GM18507 (cell line): ENCODE measurements at places on chromosomes 2 and 18.

DNA sequence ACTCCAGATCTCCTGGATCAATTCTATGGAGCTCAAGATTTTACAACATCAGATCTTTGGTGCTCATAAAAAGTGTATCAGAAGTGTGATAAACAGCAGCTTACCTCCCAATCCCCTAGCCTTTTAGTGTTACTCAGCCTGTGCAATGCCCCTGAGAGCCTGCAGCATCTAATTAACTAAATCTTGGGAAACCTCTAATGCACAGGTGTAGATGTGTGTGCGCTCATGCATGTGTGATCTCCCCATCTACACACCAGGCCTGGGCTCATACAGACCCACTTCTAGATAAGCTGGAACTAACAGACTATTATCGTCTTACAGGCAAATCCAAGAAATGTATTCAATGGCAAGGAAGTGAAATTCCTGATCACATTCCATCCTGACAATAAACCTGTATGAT is 7.5 kb downstream of the SUCLG1 start:
- no peak for DNase-seq

DNA sequence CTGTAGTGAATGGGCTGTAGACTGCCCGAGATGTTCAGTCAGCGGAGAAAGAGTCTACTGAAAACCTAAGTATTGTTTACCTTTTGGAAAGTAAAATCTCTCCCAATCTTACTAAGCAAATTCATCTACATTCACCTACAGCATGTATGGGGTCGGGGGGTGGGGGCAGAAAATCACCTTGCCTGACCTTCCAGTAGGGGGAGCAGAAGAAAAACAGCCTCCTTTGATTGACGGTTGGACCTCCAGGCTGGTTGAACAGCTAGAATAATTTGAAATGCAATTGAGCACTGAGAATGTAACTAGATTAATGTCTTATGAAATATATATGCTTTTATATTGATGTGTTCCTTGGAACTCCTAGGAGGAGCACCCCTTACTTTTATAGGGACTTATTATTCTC is 10.0 kb downstream of the LRATD1 start:
- no peak for DNase-seq

DNA sequence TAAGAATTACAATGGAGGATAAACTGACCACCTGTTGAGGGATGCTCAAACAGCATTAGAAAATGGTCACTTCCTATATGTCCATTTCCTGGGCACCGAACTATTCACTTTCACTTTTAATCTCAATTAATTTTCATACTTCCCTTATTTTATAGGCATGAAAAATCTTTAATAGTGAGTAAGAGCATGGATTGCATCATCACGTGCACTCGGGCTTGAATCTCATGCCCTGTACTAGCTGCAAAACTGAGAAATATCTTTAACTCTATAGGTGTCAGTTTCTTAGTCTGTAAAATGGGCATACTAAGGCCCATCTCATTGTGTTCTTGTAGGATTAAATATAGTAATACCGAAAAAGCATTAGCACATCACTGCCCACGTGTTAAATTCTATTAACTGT is 183.9 kb upstream of the FIGN start:
- no peak for DNase-seq

GRCh38 chr2:71748227-71748626 is 294.9 kb downstream of the DYSF start:
- no peak for DNase-seq

DNA sequence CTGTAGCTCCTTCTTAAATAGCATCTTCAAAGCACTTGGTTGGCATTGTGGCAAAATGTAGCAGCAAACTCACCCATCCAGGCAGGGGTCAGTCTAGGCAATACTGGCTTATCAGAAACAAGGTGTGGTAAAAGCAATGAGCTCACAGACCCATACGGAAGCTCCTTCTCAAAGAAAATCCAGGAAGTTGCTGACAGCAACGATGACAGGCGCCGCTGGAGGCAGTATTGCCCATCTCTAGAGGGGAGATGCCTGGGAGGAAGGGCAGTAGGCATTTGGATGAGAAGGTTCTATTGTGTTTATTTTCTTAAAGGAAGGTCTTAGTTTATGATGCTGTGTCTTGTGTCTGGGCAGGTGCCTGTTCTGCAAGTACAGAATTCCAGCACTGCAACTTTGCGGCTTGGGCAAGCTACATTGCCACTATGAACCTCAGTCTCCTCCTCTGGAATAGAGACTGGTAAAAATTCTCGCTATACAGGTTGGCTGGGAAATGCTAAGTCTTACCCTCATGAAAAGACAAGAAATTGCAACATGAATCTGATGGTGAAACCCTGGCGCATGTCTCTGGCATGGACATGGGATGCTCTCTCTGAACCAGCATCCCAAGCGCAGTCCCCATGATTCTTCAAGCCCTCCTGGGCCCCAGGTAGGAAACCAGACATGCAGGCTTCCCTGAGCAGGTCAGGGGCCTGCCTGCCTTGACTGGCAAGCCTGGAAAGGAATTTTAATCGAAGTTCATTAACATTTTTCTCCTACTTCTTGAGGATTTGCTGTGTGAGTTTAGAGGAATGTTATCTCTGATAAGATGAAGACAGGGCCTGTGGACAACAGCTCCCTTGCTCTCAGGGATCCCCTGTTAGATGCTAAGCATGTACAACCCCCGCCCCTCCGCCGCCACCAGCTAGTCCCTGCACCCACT is 156.0 kb downstream of the TFCP2L1 start:
- DNase-seq = no peak

DNA sequence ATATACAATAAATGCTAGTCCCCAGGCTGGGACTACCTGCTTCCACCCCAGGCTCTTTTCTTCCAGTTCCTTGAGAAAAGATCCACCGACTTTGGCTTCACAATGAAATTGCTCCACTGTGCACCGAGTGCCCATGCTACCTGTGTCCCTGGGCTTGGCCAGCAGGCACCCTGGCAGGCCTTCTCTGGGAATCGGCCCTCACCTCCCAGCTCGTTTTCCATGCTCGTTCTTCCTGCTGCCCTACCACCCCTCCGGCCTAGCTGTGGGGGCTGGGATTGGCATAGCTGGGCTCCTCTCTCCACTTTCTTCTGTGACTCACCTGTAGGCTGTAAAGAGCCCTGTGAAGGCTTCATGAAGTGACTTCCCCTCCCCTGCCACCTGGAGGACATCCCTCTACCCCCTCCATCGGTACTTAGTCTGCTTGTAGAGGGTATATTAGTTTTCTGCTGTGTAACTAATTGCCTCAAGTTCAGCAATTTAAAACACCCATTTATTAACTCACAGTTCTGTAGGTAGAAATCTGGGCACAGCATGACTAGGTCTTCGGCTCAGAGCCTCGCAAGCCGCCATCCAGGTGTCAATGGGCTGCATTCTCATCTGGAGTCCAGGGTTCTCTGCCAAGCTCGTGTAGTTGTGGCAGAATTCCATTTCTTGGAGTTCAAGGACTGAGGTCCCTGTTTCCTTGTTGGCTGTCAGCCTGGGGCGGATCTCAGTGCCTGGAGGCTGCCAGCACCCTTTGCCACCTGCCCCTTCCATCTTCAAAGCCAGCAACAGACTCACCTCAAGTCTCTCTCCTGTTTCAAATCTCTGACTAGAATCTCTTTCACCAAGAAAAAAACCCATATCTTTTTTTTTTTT is 57.6 kb downstream of the DPYSL5 start:
- no peak for DNase-seq

GRCh38 chr2:197078535-197078934 is 152.0 kb upstream of the PGAP1 start:
- DNase-seq = no peak

GRCh38 chr2:70708376-70709199 is 59.4 kb downstream of the ADD2 start:
- DNase-seq = no peak

- DNase-seq = no peak
Observed at GRCh38 chr2:61988462-61989366, 83.2 kb downstream of the COMMD1 start.

GRCh38 chr2:172877826-172878225 is 142.2 kb downstream of the RAPGEF4 start:
- DNase-seq = no peak

- DNase-seq = no peak
Observed at GRCh38 chr2:238629064-238629463, 202.3 kb downstream of the ASB1 start.

GRCh38 chr2:227388537-227389011 is 825 bp upstream of the SCYGR1 start:
- DNase-seq = no peak

- no peak for DNase-seq
Observed at GRCh38 chr2:241862775-241863535, 4.3 kb upstream of the PDCD1 start.
